ENCODE measurements at places on chromosomes 2 and 18. TPM values are rescaled to one million over a fixed set of nuclear protein-coding genes. Genes with fewer than 3 reads are reported as not detected.

DNA sequence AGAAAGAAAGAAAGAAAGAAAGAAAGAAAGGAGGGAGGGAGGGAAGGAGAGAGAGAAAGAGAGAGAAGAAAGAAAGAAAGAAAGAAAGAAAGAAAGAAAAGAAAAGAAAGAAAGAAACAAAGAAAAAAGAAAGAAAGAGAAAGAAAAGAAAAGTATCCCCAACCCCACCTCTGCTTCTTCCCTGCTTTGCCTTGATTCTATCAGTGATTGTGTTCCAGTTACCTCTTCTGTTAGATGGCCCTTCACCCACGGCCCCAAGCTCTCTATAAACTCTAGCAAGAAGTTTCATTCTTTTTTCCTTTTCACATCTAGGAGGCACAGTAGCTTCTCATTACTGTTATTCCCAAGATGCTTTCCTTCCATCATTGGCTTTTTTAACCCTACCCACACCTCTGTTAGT lies 1097.5 kb upstream of the ZEB2 start:
- no peak for DNase-seq

DNA sequence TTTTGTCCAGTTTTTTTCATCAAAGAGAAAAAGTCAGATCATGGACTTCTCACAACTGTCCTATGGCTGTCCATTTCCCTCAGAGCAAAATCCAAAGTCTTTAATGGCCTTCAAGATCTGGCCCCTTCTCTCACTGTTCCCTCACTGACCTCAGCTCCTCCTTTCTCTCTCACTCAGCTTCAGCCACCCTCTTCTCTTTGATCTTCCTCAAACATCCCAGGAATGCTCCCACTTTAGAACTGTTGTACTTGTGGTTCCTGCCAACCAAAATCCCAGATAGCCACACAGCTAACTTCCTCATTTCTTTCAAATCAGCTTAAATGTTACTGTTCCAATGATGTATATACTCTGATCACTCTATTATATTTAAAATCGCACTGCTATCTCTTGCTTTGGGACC lies 82.9 kb downstream of the NUP35 start:
- DNase-seq = no peak

- DNase-seq = no peak
Measured at GRCh38 chr2:101770726-101771125, 73.2 kb downstream of the MAP4K4 start.

GRCh38 chr2:52429171-52429570 lies 1338.4 kb upstream of the CHAC2 start:
- no peak for DNase-seq

The ARHGAP15 gene
- total RNA-seq = 18.5 TPM

All from lower lobe of right lung (tissue), 2 donors.